ENCODE measurements at places on chromosomes 1 and 21.

DNA sequence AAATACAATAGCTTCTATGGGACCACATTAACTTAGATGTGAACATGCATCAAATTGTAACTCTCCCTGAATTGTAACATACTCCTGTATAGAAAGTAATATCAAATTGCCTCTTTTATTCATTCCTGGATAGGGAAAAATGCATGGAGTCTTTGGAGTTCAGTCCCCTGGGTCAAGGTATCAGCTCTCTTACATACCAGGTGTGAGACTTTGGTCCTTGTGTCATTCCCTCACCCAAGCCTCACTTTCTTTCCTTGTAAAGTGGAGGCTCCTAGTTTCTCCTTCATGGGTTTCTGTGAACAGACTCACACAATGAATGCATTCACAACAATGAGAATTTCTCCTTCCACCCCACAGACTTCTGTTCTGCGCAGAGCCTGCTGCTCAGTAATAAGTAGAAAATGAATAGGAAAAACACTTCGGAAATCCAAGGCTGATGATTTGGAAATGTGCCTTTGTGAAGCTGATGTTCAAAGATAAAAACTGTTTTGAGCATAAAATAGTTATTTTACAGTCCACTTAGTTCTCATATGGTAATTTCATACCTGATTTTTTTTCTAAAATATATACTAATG lies 185.3 kb downstream of the AK5 start:
- no peak for DNase-seq

DNA sequence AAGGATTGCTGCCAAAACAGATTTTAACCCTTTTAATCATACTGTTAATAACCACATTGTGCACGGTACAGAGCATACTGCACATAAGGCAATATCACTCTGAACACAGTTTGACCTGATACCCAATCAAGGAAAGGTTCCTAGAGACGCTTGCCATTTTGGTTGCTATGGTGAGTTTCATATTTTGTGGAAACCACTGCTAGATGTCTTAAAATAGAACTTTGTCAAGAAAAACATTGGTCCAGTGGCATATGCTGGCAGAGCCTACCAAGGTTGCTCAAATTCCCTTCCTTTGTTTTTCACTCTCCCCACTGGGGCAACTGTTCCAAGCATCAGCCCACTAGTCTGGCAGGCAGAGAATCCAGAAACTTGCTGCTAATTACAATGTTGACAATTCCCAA lies 114.8 kb upstream of the DPYD start:
- DNase-seq: no peak

- DNase-seq: no peak
These were observed 30.7 kb downstream of the PPP2R5A start for GRCh38 chr1:212315907-212316306.

GRCh38 chr1:245036102-245036501 lies 118.7 kb upstream of the KIF26B start:
- DNase-seq: no peak

- DNase-seq: peak; percentile 39
These were observed 19.9 kb downstream of the SGIP1 start for GRCh38 chr1:66553846-66554245.

- DNase-seq: no peak
These were observed 131.1 kb upstream of the WNT4 start for GRCh38 chr1:22273686-22274681.

- DNase-seq: no peak
These were observed 20.6 kb downstream of the CLCA1 start for GRCh38 chr1:86489242-86489878.

- DNase-seq: no peak
These were observed 2.0 kb downstream of the TMEM63A start for GRCh38 chr1:225880222-225880588.

DNA sequence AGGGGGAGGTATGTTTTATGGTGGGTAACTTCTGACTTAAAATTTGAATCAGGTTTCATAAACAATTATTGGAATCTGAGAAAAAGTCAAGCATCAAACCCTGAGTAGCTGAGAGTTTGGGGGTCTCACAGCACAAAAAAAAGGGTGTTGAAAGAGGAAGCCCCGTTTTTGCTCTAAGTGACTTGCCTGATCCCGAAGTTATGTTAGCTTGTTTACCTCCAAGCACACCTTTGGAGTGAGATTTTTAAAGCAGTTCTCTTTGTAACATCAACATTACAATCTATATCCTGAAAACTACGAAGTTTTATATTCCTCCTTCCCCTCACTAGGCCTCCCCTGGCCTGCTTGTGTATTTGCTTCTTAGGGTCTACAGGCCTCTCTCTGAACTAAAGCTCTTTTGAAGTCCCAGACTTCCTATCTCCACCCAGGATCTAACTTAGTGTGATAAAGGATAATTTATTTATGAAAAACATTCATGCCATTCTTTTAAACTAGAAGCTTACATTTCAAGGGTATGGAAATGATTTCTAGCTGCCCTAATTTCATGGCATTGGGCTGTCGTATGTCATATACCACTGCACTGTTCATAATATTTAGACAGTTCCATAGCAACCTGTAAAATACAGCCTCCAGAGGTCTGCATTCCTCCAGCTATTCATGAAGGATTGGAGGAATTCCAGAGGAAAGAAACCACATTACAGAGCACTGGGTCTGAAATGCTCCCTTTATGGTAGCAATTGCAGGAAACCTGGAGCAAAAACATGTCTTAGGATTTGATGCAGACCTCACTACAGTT lies 36.1 kb upstream of the RGS1 start:
- peak; percentile 87 for DNase-seq

- no peak for DNase-seq
These were observed 319.5 kb upstream of the USP24 start for GRCh38 chr1:55534565-55535121.

GRCh38 chr21:44423312-44423821 lies 31.9 kb upstream of the LRRC3 start:
- DNase-seq: no peak

DNA sequence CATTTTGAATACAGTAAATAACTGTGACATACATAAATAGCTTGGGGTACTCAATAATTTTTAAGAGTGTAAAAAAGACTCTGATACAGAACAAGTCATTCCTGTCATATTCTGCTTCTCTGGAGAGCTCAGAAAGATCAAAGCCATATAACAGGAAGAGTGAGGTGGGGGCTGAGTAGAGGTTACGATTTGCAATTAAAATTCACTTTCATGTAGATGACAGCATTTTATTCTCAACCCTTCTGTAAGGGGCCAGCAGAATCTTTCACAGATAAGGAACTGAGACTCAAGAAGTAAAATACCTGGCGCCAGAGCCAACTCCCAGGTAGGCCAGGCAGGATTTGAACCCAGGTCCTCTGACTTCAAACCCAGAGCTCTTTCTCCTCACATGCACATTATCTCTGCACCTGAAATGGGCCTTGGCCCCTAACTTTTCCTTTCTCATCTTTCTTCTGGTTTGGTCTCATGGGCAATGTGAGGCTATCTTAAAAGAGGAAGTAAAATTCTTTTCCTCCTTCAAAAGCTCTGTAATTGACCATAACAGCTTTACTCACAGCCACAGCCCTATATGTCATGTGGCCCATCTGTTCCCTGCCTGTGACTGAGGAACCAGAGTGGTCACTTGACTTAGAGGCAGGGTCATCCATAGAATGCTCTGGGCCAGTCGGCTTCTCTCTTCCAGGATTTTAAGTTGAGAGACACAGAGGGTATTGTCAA lies 80.9 kb upstream of the SYT6 start:
- no peak for DNase-seq

- no peak for DNase-seq
These were observed 430.9 kb downstream of the HLX start for GRCh38 chr1:221310180-221310579.

- DNase-seq: no peak
These were observed 582.5 kb upstream of the RGS18 start for GRCh38 chr1:191575746-191576145.

DNA sequence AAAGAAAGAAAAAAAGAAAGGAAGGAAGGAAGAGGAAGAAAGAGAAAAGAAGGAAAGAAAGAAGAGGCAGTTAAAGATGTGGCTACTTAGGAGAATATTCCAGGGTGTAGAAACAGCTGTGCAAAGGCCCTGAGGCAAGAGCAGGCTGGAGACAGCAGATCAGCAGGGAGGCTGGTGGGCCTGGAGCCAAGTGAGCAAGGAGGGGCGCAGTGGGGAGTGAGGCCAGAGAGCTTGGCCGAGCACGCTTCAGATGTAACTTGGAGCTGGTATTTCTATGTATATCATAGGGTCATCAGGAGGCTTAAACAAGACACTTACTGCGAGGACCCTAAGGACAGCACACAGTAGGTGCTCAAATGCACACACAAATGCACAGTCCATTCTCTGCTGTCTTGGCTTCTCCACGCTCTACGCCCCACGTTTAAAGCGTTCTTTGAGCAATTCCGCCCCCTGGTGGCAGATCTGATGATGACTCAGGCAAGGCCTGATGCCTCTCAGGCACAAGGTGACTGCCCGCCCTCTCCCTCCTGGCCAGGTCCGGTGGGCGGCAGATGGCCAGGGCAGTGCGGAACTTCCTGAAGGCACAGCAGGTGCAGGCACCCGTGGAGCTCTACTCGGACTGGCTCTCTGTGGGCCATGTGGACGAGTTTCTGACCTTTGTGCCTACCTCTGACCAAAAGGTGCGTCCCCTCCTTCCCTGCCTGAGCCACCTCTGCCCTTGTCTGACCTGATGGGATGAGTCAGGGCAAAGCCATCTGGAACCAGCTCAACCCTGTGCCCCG lies 11.9 kb upstream of the PADI3 start:
- peak; percentile 28 for DNase-seq

DNA sequence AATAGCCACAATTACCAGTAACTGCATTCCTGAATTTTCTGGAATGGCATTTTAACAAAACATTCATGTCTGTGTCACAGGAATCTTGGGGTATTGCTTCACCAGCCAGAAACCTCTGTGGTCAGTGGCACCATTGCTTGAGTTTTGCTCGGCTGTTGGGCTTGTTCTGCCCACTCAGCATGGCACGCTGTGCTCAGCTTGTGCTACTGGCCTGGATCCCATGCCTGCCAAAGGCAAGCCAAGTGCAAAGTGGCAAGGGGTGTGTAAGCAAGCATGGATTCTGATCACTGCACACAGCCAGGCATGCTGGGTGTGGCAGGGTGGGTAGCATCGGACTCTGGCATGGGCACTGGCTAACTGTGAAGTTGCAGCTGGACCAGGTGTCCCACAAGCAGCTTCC lies 1150.9 kb downstream of the MRPL39 start:
- DNase-seq: no peak

- DNase-seq: no peak
These were observed 158.2 kb upstream of the KLHDC7A start for GRCh38 chr1:18322368-18323032.

DNA sequence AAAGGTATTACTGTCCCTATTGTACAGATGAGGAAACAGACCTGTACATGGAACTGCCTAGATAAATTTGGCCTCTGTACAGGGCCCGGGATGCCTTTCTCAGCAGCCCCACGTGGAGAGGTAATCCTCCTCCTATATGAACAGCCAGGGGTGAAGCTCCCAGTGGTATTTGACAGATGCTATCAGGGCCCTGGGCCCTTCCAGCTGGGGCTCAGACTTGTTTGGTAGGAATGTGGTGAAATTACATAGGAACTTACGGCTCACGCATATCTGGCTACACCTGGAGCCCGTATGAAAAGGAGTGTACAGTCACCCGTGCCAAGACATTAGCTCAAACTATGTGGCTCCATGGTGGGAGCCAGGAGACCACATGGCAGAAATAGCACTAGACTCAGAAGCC lies 24.8 kb upstream of the TCEA3 start:
- no peak for DNase-seq

GRCh38 chr21:29648710-29649240 lies 291.0 kb downstream of the GRIK1 start:
- no peak for DNase-seq

DNA sequence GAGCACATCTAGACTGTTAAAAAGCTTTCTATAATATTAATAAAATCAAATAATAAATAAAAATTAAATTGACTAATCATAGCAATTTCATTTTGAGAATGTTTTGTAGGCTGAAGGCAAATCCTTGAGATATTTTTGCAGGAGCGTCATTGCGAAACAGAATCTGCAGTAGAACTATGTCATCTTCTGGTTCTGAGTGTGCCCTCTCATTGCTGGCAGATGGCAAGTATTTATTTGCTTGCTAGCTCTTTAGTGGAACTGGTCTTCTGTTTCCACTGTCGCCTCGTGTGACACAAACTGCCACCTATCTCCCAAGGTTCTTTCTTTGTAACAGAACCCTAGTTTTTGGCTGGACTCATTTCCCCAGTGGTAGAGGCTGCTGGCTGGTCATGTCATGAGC lies 19.0 kb upstream of the IRF2BP2 start:
- no peak for DNase-seq

DNA sequence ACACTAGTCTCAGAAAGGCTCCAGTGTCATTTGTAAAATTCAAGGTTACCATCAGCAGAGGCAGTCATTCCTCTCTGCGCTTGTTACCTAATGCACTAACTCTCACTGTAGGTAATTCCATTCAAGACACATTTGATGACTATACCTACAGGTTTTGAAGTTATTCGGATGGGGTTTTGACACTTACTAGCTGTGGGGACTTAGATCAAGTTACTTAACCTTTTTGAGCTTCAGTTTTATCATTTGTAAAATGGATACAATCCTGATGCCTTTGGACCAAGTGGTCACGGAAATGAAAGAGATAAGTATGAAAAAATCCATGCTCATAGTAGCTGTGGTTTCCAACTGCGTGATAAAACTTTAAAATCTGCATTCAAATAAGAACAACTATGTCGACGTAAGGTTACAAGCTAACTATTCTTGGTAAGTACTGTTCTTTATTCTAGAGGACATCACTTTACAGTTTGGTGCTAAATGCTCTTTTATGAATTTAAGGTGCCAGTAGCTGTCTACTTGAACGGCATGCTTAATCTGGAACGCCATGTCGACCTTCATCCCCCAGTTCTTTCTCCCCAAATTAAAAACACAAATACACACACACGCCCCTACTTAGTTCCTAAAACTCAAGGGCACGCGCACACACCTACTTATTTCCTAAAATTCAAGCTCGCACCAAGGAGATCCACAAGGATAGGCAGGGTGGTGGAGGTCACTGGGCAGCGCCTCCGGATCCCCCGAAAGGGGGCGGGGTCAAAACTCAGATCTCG lies 550 bp upstream of the NFYC start:
- no peak for DNase-seq

GRCh38 chr1:208747979-208748378 lies 503.8 kb upstream of the PLXNA2 start:
- DNase-seq: no peak

GRCh38 chr1:16969057-16969611 lies 11.3 kb downstream of the MFAP2 start:
- no peak for DNase-seq

GRCh38 chr1:67159233-67159632 lies 7.0 kb upstream of the IL23R start:
- DNase-seq: no peak

GRCh38 chr21:25103500-25104207 lies 503.6 kb downstream of the MRPL39 start:
- no peak for DNase-seq

Data from BJ (cell line).